NCI-H2029 (cell line): ENCODE measurements at places on chromosomes 5 and 9.

- peak; percentile 80 for DNase-seq
Observed at GRCh38 chr5:138641547-138642298, 66.5 kb upstream of the HSPA9 start.

DNA sequence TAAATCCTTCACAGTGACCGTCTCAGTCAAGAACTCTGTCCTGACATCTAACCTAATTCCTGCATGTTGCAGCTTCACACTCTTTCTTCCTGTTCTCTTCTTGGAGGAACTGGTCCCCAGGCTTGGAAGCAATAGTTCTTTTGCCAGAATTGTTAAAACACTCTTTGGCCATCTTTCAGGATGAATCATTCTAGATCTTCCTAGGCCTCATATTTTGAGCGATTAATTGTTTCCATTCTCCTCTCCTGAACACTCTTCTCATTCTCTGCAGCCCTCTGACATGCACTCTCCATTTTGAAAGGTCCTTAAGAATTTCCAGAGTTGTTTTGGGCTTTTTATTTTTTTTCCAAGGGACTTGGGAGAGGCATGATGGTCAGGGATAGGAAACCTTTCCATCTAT is 85.8 kb downstream of the FAM114A2 start:
- DNase-seq: no peak

DNA sequence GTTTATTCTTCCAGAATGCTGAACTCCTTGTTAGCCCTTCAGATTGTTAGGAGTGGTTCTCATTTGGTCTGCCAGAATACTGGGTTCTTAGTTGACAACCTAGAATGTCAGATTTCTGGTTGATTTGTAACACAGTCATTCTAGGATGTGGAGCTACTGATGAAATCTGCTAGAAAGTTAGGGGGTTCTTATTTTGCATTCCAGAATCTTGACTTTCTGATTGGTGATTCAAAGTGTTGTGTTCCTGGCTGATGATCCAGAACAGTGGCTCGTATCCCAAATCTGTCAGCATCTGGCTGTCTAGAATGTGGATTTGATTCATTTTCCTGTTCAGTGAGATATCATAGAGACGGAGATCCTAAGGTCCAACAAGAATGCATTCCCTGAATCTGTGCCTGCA is 21.9 kb downstream of the PTGS1 start:
- no peak for DNase-seq

DNA sequence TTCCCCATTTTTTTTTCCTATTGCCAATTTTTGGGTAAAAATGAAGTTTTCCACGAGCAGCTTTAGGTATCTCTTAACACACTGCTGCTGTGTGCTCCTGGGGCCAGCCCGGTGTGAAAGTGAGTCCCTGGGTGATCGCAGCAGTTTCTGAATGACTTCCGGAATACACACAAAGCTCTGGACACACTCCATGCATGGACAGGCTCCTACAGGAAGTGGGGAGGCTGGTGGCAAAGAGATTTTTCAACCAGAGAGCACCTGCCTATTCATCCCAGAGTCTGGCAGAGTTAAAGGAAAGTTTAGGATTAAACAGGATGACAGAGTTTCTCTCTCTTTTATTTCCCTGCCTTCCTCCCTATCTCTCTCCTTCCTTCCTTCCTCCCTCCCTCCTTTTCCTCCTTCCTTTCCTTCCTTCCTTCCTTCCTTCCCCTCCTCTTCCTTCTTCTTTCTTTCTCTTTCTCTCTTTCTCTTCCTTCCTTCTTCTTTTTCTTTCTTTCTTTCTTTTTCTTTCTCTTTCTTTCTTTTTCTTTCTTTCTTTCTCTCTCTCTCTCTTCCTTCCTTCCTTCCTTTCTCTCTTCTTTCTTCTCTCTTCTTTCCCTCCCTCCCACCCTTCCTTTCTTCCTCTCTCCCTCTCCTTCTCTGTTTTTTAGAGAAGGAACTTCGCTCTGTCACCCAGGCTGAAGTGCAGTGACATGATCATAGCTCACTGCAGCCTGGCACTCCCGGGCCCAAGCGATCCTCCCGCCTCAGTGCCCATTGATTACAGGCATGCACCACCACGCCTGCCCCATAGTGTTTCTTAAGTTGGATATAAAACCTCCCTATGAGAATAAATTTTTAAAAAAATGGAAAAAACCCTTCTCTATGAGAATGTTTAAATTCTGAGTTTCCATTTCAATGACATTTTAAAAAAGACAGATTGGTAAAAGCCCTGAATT is 38.7 kb upstream of the UBTD2 start:
- peak; percentile 77 for DNase-seq

DNA sequence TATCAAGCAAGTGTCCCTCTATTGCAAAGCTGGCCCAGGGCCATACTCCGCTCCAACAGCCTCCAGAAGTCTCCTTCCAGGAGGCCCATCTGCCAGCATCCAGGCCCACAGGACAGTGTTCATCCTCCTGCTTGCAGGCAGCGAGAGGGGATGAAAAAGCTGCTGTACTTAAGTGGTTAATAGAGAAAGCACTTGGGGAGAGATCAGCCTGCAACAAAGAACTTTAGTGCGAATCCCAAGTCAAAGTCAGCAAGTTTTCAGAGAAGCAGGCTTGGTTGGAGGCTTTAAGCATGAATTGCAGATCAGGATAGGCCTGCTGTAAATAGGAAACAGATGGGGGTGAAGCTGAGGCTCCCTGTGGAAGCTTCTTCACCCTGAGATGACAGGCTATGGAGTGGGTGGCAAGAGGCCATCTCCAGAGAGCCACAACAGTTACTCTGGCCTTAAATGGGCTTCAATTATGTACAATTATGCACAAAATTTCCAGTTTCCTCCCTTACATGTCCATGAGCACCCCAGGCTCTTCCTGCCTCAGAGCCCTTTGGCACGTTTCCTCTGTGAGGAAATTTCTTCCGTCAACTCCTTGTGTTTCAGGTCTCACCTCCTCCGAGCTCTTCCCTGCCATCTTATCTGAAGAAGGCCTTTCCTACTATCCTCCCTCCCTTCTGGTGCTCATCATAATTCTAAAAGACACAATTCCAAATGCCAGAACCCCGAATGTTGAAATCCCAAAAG is 98.0 kb upstream of the NR3C1 start:
- DNase-seq: no peak

DNA sequence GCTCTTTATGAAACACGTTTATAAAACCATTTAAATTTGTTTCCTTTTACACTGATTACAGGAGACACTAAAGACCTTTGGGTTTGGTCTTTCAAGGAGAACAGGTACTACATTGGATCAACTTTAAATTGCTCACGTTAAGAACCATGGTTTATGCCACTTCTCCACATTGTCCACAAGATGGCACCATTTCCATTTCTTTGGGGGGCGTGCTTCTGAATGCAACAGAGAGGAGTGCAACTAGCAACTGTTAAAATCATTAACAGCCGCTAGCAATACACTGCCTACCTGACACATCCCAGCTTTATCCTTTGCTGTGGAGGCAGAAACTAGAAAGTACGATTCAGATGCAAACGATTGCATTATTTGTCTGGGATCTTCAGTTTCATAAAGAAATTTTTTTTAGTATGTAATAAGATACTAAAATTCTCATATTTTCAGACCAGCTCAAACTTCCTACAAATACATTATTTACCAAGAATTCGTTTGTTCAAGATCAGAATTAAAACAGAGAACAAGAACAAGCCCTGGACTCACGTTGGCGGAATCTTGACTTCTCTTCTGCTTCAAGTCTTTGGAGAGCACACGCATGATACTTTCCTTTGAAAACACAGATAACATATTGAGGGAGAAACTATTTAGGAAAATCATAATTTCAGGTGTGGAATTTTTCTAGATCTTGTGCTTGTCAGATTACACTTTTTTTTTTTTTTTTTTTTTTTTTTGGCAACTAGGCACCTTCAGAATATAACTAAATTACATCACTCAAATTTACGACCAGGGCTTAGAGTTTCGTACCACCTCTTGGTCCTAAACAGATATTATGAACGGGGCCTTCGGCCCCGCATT is 702 bp downstream of the CDC20B start:
- DNase-seq: peak; percentile 80

GRCh38 chr9:72718503-72718902 is 197.1 kb downstream of the TMC1 start:
- DNase-seq: no peak

DNA sequence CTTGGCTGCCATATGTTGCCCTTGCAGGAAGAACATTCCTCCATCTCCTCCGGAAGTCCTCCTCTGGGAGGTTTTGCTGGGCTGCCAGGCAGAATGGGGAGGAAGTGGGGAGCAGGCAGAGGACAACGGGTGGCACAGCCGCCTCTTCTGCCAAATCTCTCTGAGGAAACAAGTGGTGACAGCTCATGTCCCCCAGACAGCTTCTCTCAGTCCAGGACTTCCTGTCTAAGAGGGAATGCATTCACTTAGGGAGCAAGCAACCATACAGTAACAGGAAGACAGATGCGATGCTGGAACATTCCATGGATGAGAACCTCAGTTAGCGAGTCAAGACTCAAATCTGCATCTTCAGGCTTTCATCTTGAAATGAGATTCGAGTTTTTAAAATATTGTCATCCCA is 701.0 kb downstream of the SEMA5A start:
- no peak for DNase-seq

DNA sequence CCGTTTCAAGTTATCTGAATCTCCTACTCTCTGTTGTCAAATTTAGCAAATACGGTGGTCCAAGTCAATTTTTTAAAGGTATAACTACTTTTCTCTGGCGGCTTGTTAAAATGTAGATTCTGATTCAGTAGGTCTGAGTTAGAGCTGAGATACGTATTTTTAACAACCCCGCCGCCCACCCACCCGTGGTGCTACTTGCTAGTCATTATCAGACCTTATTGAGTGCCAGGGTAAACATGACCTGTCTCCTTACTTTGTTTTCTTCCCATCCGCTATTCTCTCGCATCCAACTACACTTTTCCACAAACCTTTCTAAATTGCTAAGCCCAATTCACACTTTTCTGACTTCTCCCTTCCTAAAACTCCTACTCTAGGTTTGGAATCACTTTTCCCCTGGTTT is 694 bp upstream of the PLAA start:
- no peak for DNase-seq

DNA sequence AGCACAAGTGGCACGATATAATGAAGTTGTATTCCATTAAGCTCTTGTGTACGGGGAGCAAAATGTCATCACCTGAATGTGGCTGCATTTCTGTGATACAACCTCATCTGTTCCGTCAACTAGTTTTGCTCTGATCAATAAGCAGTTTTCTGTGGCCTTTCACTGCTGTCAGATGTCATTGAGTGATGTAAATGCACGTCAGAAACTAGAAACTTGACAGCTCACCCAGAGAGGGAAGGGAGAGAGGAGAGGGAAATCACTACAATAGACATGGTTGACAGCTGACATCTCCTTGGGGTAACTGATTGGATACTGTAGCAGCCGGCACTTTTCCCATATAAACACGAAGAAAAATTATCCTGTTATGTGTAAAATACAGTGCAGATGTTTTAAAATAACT is 62.7 kb downstream of the SNX24 start:
- no peak for DNase-seq

DNA sequence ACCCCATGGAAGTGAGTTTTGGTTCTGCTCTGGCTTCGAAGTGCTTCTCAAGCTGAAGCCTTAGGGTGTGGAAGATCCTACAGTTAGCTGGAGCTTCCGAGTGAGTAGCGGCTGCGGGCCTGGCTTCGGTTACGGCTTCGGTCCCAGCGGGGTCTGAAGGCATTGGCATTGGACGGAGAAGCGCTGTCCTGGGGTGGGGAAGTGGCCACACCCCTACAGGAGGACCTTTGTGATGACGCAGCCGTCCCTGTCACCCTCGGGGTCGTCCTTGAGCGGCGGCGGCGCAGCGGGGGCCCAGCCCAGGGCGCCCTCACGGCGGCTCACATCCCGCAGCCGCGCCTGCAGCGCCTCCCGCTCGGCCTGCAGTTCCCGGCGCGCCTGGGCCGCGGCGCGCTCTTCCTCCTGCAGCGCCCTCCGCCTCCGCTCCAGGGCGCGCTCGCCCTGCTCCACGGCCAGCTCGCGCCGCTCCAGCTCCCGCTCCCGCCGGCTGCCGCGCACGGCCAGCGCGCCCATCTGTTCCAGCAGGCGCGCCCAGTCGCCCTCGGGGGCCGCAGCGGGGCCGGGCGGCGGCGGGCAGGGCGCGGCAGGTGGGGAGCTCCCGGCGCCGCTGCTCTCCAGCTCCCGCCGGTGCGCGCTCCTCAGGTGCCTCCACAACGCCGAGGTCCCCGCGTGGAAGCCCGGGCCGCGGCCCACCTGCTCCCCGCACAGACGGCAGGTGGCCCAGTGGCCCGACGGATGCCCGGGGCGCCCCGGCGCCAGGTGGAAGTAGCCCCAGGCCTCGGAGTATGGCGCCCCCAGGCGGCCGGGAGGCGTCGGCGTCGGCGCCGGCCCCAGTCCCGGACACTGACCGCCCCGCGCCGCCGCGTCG is 9.9 kb downstream of the ZBED3 start:
- no peak for DNase-seq

- DNase-seq: no peak
Observed at GRCh38 chr5:6553972-6554371, 78.9 kb downstream of the NSUN2 start.

- no peak for DNase-seq
Observed at GRCh38 chr5:13278148-13278547, 666.3 kb downstream of the DNAH5 start.

DNA sequence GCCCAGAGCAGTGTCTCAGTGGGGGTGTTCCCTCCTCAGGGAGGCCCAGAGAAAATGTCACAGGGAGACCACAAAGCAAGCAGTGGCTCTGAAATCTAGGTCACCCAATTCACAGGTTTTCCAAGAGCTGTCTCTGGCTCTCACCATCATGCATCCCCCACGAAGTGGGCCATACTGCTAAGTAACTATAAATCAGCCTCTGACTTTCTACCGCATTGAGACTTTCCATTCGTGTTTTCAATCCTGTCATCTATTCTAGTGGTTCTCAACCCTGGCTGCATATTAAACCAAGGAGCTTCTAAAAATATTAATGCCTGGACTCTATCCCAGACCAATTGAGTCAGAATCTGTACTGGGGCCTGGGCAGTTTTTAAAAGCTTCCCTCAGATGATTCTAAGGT is 2.0 kb upstream of the C1QTNF3 start:
- DNase-seq: no peak

DNA sequence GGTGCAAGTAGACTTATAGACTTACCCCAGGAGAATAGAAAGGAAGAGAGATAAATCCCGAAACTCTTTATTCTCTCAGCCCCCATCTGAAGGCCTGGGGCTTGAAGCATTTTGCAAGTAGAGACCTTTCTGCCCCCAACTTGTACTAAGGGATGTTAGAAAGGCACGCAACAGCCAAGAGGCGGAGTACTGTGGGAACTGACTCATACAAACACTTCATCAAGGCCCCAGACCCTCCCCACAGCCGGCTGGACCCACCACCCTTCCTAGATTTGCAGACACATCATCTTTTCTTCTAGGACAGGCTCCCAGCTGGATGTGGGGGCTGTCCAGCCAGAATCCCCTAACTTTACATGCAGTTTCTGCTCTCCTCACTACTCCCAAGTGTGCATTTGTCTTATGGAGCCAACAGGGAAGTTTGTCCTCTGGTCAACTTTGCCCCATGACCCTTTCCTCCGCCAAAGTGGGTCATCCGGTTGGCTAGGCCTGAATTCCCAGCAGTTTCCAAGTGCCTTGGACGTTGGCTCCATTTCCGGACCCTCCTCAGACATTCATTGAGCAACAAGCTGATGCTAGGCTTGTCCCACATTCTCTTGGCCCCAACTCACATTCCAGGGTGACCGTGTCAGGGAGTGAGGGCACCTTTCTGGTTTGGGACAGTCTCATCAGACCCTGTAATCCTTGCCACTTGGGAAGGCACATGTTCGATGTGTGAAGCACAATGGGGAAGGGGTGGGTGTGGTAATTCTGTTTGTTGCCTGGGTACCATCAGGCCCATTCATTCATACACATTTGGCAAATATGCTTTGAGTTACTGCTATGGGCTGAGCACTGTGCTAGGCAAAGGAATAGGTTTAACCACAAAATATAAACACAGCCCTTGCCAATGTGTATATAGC is 64.6 kb downstream of the ABLIM3 start:
- no peak for DNase-seq
